ENCODE measurements at places on chromosomes 5 and 9.

- DNase-seq = no peak
Measured at GRCh38 chr9:22030101-22030598, 21.0 kb upstream of the CDKN2B start.

DNA sequence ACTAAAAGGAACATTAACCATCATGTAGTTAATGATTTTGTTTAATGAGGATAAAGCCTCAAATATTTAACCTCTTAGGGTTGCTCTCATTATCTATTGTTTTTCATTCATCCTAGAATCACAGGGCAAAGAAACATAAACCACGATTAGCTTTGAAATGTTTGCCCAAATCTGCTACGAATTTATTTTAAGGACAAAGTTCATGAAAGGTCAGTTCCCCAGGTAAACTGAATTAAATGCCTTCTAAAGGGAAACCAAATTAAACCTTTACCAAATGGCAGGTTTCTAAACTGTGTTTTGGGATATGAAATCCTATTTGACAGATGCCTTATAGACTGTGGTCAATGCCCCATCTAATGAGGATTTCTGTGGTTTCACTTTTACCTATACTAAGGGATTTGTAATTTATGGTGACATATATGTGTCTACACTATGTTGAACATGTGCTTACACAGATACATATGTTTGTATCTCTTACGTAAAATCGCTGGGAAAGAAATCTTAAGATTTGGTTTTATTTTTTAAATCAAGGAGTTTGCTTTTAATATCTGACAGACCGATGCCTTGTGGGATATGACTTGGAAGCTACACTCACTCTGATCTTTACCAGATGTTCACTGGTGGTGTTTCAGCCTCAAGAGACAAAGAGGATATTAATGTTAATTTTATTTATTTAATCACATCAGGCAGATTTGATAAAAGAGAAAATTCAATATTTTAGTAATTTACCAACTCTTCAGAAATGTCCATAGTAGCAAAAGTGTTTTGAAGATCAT, 188.4 kb downstream of the GLIS3 start:
- DNase-seq = no peak

GRCh38 chr9:91740701-91741100, 209.3 kb downstream of the ROR2 start:
- DNase-seq = no peak

DNA sequence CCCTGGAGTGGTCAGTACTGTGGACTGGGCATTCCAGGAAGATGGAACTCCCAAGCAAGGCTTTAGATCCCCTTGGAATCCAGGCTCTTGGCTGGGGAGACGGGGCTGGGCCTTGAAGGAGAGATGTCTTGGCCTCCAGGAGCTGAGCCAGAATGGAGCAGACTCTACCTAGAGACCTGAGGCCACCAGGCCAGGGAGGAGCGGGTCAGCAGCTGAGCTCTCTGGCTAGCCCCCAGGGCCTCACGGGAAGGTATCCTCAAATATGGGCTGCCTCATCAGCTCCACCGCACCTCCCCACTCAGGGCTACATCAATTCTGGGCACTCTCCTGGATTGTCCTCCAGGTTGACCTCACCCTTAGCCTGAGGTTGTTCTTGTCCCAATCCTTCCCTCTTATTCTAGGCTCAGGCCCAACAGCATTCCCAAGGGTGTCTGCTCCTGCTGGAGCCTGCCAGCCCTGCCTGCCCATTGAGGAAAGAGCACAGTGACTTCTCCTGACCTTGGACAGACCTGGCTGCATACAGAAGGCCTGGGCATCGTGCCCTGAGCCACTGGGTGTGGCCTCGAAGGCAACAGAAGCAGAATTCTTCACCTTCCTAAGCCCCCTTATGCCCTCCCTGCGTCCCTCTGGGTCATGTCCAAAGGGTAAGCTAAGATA, 3.0 kb upstream of the PDLIM4 start:
- no peak for DNase-seq

- DNase-seq = no peak
Measured at GRCh38 chr5:27010646-27011045, 27.7 kb downstream of the CDH9 start.

DNA sequence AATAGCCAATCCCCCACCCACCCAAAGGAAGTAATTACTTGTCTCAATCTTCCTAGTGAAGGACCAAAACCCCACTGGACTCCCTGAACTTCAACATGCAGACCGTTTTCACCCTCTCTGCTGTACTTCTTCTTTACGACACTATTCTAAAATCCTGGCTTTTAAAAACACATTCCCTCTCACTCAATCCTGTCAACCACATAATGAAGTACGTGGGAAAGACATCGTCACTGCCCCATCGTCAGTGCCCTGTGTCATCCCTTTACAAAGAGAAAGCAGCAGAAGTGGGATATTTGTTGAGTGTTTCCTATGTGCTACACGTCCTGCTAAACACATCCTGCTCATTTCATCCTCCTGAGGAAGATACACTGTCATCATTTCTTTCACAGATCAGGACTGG, 54.2 kb downstream of the MAPKAP1 start:
- no peak for DNase-seq

- DNase-seq = no peak
Measured at GRCh38 chr9:74138182-74138581, 359.0 kb upstream of the RORB start.

GRCh38 chr9:108671176-108671575, 184.6 kb downstream of the ACTL7B start:
- no peak for DNase-seq
